ENCODE measurements at places on chromosomes 7 and 10. TPM values are rescaled to one million over a fixed set of nuclear protein-coding genes. Genes with fewer than 3 reads are reported as not detected.

DHX32 gene
- total RNA-seq: 45.1 TPM

CNTNAP2 gene
- 0.22 TPM for total RNA-seq

ANLN gene
- 0.57 TPM for total RNA-seq

PIK3CG gene
- total RNA-seq: 1.7 TPM

NIPSNAP2 gene
- total RNA-seq: 251 TPM

GIMAP8 gene
- total RNA-seq: 16.3 TPM

ZNF680 gene
- 28.2 TPM for total RNA-seq

ASB10 gene
- total RNA-seq: 17.3 TPM

ACSL5 gene
- 5.1 TPM for total RNA-seq

EVX1 gene
- total RNA-seq: not detected

SRRM3 gene
- total RNA-seq: 7.6 TPM

GPC2 gene
- 0.92 TPM for total RNA-seq

SPDYE1 gene
- total RNA-seq: 0.13 TPM

FGL2 gene
- 6.0 TPM for total RNA-seq

Data from cardiac septum (tissue), 1 donor.